ENCODE measurements at places on chromosomes 13 and 19.

DNA sequence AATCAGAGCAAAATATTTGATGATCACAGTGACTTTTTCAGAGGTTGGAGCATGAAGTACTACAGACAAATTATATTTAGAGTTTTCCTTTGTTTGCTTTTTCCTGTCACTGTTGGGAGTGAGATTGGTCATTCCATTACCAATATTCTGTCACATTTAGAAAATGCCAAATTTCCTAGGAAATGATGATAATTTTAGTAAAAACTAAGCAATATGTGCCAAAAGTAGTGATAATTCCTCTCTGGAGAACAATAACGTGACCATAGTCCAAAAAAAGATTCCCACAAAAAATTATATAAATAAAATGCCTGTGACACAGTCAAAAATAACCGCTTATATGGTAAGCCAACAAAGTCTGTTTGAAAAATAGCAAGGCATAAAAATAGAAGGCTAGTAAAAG lies 2719.4 kb downstream of the PCDH9 start:
- no peak for DNase-seq

DNA sequence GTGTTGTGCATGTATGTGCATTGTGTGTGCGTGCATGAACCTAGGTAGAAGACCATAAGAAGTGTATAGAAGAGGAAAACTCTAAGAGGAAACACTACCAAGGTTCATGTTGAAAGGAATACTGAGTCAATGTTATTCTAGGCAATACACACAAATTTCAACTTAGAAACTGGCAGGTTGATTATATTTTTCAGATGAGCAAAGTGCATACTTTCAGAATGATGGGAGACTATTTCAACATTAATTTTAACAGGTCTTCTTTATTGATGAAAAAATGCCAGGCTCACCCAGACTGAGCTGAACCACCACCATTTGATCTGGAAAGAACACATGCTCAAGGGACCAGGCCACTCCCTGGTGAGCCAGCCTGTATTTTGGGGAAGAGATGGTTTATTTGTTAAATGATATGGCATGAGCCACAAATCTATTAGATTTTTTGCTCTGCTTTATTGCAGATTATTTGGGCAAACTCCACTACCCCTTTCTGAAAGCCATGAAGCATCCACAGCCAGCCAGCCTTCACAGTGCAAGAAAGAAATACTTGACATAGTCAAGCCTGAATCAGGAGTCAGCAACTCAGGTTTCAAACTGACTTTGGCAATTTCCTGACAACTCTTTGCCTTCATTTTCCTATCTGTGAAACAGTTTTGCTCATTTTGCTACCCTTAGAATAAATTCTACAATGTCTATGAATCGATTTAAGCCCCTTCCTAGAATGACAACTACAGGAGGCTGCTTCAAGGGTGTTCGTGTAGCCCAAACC lies 368.9 kb downstream of the COG6 start:
- DNase-seq = no peak

DNA sequence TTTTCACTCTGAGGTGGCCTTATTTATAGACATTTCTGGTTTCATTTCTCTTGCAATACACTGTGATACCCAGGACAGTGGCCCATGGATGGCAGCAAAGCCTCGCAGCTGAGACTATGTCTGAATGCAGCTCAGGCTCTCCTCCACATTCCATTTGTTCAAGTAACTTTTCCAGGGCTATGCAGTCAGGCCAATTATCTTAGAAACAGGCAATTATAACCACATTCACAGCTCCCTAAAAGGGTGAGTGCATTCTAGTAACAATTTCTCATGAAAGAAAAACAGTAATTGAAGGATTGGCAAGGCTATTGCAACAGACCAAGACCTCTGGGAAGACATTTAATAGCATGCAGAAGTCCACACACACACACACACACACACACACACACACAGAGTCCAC lies 264.0 kb downstream of the TBC1D4 start:
- no peak for DNase-seq

- no peak for DNase-seq
Observed at GRCh38 chr19:28887920-28888618, 324.9 kb downstream of the UQCRFS1 start.

Data from NCI-H1417 treated with DMSO at 0.1 percent for 48 hours (cell line).